ENCODE measurements at places on chromosomes 16 and 17.

- DNase-seq, result no peak
Observed at GRCh38 chr17:64151016-64151368, 21.0 kb upstream of the ERN1 start.

GRCh38 chr17:4966844-4967538 is 626 bp downstream of the SPAG7 start:
- DNase-seq, result peak; percentile 90

DNA sequence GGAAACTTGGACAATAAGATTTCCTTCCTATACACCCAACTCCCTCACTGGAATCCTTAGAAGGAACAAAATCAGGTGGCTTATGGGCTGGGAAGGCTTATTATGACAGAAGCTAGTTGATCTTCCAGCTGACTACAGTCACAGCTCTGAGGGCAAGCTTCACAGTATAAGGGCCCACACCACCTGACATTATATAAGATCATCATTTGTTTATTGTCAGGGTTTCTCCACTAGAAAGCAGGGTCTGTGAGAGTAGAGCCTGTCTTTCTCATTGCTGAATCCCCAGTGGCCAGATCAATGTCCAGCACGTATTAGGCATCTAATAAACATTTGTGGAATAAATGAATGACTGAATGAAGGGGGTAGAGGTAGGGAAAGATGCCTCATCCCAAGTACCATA is 57.8 kb upstream of the PHOSPHO1 start:
- DNase-seq, result no peak

GRCh38 chr16:70577256-70577698 is 53.7 kb downstream of the SF3B3 start:
- no peak for DNase-seq

- DNase-seq, result no peak
Observed at GRCh38 chr17:2718150-2718938, 6.8 kb upstream of the CLUH start.
